ENCODE measurements at places on chromosomes 1 and 21.

DNA sequence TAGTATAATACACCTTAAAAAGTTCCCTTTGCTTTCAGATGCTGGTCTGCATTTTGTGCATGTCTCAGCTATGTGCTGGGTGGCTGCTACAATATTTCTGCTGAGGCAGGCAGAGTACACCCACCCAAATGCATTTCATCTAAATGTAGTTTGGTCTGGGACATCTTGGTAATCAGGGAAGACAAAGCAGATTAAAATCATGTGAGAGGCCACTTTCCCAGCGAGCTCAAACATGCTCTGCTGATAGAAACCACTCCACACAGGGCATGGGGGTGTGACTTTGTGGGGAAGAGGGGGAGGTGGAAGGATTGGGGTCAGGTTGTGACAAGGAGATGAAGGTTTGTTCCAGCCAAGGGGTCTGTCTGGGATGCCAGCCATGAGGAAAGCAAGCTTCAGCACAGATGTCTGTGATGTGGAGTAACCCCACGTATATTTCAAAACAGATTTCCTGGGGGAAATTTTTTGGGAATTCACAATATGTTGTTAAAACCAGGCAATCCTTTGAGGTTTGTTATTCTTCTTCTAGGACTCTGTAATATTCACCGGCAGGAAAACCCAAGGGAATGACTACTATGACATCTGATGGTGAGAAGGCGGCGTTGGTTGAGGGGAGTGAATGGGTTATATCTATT, 255.1 kb upstream of the FGGY start:
- no peak for DNase-seq

DNA sequence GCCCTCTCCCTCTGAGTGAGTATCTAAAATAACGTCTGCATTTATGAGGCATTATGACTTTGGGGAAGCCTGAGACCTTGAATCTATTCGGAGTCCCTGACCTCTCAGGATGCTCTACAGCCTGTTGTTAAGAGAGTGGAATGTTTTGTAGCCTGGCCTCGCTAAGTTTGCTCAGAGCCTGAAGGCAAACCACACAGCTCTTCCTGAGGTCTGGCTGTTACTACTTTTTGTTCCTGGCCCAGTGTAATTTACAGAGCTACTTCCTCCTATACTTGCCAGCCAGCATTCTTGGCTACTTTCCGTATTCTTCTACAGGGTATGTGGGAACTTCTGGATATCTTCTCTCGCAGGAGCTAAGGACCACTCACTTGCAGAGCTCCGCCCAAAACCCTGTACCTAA, 3.6 kb upstream of the ZMYM4 start:
- no peak for DNase-seq

DNA sequence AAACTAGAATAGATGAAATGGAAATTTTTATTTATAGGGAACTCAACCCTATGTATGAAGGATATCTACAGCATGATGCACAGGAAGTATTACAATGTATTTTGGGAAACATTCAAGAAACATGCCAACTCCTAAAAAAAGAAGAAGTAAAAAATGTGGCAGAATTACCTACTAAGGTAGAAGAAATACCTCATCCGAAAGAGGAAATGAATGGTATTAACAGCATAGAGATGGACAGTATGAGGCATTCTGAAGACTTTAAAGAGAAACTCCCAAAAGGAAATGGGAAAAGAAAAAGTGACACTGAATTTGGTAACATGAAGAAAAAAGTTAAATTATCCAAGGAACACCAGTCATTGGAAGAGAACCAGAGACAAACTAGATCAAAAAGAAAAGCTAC, 7.9 kb downstream of the USP1 start:
- no peak for DNase-seq

DNA sequence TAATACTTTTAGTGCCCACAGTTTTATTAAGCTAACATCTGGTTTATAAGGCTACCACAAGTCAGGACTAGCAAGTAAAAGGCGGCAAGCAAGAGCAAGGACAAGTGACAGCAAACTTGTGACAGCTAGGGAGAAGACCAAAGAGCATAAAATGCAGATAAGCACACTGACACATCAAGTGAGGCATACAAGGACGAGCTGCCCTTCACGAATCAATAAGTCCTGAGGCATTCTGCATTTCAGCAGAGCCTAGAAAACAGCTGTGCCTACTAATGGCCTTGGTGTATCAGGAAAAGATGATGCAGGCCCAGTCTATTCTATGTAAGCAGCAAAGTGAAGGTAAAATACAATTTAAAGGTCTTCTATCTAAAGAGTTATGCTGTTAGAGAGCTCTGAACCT, 74.8 kb downstream of the KRTAP19-8 start:
- no peak for DNase-seq

GRCh38 chr1:246629030-246629429, 62.8 kb downstream of the CNST start:
- DNase-seq: no peak

DNA sequence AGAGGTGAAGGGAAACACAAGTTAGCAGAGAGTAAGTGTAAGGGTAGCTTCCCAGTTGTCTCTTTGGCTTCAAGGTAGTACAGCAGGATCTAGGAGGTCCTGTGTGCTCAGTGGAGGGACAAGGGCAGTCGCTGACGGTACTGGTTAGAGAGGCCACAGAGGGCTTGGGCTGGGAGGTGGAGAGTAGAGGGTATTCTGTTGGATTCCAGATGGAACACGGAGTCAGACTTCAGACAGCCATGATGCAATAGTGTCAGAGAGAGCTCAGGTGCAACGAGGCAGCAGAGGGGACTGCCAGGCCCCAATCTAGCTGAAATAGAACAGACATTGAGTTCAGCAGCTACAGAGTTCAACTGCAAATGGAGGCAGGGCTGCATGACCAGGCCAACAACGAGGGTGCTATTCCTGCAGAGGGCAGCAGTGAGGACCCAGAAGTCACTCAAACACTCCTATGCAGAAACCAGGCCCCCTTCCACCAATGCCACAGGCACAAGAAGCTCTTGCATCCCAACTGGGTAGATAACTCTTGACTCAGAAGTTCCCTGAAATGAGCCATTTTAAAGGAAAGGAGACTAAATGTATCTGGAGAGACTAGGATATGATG, 325.0 kb upstream of the ESRRG start:
- DNase-seq: no peak

GRCh38 chr1:171334024-171334640, 20.1 kb downstream of the FMO4 start:
- no peak for DNase-seq

DNA sequence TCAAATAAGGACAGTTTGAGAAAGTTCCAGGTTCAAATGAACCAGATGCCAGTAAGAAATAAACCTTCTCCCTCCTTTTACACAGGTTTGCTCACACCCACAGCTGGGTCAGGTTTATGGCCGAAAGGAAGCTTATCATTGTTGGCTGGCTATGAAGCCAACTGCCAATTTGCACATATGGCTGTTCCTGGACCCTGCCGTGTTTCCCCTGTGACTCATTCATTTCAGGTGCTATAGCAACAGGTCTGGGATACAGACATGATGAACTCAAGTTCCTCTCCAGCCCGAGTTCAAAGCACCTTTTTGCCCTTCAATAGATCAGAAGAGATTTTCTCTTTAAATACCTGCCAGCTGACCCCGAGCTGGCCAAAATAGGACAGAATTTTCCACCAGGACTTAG, 134.4 kb upstream of the SMYD2 start:
- DNase-seq: no peak

DNA sequence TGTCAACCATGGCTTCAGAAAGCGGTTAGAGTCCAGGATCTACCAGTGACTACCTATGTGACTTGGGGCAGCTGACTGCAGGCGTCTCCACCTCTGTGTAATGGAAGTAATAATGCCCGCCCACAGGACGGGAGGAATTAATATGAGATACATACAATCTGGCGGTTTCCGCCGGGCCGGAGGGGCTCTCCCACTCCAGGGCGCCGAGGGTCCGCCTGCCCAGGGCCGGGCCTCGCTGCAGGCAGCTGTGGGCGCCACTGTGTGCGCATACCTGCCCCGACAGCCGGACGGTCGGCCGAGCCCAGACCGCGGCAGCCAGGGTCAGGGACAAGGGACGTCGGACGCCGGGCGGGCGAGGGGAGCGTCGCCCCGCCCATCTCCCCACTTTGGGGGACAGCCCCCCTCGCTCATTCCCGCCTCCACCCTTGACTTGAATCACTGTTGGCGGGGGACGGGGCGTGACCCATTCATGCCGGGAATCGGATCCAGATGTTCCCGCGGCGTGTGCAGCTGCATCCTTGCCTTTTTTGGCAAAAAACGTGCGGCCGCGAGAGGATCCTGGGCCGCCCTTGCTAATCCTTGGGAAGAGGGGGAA, 6.0 kb upstream of the SF3A3 start:
- DNase-seq: no peak

DNA sequence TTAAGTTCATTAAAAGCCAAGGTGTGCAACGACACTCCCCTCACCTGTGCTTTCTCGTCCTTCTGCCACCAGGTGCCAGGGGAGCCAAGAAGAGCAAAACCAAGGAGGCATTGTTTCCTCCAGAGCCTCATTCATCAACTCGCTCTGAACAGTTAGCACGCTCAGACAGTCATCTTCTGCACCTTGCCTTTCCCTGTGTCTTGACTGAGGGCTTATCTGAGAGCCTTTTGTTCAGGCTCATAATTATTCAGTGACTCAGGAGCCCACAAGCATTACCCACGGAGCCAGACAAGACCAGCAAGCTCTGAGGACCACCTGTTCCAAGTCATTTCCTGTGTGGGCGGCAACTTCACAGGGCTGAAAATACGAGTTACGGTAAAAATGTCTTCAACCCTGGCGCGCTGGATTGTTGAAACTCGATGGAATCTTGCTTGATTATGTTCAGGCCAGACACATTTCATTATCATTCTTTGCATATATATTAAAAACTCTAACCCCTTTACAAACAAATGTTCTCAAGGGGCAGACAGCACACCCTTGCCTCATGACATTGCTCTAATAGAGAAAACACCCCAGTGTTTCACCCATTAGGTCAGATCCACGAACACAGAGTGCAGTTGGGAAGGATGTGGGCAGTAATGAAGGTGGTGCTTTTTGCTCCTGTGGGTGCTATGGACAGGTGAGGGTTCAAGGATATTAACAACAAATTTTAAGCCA, 89.7 kb upstream of the RUNX1 start:
- DNase-seq: peak; percentile 59

GRCh38 chr1:164928232-164928812, 369.3 kb downstream of the PBX1 start:
- DNase-seq: no peak

DNA sequence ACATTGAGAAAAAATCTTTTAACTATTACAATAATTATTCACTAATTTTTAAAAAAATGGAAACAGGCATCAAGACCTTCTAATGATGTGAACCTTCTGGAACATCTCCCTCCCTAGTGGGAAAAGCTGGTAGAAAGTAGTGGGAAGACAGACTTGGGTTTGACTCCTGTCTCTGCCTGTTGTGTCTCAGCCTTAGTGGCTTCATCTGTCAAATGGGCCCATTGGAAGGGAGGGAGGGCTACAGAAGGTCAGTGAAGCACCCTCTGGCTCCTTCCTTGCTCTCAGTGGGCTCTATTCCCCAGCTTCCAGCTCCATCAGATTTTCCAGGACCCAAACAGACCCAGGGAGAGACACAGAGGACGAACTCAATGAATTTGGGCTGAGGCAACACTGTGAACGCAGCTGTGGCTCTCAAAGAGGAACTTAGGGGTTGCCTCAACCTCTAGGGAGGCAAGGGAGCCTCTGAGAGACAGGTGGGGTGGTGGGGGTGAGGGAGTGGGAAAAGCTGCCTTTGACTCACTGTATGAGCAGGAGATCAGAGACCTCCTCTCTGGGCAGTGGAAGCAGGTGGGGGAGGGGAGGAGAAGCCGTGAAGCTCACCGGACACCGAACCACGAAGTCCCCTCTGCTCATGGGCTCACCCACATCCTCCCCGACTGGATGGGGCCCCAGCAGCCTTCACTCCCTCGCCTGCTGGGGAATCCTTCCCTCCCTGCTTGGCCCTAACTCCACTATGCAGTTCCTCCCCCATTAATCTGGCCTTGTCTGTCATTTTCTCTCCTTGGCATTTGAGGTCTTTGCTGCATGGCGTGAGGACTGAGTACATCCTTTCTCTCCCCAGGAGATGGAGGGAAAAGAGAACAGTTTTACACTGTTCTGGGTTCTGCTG, 4.5 kb downstream of the CNR2 start:
- no peak for DNase-seq

DNA sequence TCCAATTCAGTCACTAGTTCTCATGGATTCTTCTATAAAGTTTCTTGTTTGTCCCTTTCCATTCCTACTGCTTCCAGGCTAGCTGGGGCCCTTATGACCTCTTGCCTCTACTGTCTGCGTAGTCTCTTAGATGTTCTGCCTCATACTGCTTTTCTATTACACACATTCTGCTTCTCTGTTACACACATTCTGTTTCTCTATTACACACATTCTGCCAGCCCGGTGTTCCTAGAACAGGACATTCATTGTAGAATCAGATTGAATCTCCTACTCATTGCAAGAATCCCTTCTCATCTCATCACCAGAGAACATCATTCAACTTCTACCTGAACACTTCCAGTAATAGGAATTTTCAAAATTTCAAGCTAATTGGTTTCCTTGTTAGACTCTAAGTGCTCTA, 69.3 kb upstream of the QSOX1 start:
- DNase-seq: no peak

- no peak for DNase-seq
Measured at GRCh38 chr1:188877668-188878067, 1600.0 kb downstream of the BRINP3 start.

Measured in kidney glomerular epithelial cell (primary cell).